Cerebellum (tissue), 4 donors: ENCODE measurements at places on chromosomes 13 and 19. TPM values are rescaled to one million over a fixed set of nuclear protein-coding genes. Genes with fewer than 3 reads are reported as not detected.

DNA sequence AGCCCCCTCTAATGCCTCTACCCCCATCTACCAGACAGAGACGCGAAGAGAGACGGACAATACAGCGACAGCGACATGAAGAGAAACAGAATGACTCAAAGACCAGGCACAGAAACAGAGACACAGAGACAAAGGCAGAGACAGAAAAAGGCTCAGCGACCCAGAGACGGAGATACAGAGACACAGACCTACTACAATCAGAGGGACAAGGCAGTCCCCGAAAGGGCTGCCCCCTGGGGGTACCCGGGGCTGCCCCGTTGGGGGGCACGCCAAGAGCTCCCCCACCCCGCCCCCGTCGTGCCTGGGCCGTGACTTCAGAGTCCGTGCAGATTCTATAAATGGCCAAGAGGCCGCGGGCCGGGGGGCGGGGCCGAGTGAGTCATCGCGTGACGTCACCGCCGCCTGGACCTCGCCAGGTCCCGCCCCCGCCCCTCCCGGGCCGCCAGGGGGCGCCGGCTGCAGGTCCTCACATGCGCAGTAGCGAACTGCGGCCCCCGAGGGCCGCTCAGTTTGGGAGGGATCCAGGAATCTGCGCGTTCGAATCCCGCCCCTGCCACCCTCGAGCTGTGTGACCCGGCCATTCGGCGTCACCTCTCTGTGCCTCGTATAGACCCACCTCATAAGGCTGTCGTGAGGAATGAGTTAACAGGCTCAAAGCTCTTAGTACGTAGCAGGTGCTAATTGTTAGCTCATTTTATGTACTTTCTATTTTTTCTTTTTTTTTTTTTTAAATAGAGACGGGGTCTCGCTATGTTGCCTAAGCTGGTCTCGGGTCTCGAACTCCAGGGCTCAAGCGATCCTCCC is 2.7 kb upstream of the CNN1 start:
- peak; percentile 96 for DNase-seq

DNA sequence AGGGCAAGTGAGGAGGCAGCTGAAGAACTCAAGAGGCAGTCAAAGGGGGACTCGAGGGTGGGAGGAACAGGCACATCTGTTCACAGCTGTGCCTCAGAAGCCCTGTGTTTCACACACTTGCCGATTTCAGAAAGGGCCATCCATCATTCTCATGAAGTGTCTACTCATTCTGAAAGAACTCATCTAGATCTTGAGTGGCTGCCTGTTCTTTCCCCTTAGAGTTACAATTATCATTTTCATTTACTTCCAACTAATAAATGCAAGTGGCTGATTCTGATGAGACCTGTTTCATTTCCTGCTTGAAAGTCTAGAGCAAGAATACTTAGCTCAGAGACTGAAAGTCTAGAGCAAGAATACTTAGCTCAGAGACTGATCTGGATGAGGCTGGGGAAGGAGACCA is 1145.1 kb downstream of the UQCRFS1 start:
- no peak for DNase-seq

- peak; percentile 11 for DNase-seq
Observed at GRCh38 chr13:77918391-77919245, at the start of gene EDNRB. Gene EDNRB (minus strand): TSS chr13:77918831. CDS start chr13:77918573, 258 bp downstream.

DNA sequence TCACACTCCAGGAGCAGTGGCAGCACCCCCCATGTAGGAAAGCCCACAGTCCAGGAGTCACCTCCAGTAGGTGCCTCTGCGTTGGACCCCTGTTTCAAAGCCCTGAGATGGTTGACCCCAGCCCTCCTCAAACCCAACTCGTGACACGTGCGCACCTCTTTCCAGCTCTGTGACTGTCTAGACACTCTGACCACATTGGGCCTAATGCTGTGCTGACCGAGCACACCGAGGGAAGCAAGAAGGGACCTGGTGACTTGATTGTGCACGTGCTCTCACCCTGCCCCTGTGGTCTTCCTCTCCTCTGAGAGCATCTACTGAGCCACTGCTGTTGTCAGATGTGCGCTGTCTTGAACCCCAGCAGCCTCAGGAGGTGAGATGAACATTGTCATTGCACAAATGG is 22.9 kb upstream of the SLC35E1 start:
- no peak for DNase-seq

GRCh38 chr13:22262001-22262885 is 591.4 kb downstream of the FGF9 start:
- DNase-seq: peak; percentile 28

GRCh38 chr13:47594833-47595232 is 406.2 kb downstream of the SUCLA2 start:
- no peak for DNase-seq

DNA sequence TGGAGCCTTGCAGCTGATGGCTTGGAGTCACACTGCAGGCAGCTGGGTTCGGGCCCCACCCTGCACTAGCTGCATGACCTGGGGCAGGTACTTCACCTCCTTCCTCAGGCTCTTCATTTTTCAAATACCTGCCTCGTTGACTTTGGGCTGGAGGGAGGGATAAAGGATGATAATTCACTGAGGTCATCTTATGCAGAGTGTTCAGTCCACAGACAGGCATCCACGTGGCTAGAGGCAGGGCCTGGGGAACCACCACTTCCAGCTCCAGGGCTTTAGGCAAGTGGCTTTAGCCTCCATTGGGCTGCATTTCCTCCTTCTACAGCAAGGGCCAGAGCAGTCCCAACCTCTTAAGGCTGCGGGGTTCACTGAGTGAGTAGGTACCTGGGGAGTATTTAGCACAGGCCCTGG is 84.8 kb downstream of the SIPA1L3 start:
- no peak for DNase-seq

- no peak for DNase-seq
Observed at GRCh38 chr13:40536443-40537113, 129.9 kb downstream of the FOXO1 start.

DNA sequence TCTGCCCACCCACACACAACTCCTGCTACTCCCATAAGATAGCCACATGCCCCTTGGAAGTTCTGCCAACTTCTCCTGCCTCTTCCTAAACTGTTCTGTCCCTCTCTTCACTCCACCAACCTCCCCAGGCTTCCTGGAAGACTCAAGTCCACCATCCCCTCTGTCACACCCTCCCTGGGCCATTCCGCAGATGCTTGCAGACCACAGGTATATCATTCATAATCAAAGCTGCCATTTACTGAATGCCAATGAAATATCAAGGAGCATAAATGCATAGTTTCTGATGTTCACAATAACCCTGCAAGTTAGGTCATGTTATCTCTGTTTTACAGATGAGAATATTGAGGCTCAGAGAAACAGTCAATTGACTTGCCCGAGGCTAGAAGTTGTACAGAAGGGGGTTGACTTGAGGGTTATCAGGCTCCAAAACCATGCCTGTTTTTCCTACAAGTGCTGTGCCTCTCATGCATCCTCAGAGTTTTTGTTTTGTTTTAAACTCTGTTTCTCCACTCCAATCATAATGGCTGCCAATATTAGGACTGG is 135.6 kb downstream of the SLC7A1 start:
- DNase-seq: no peak

GRCh38 chr13:26787961-26788360 is 27.4 kb upstream of the GPR12 start:
- DNase-seq: peak; percentile 53

GRCh38 chr13:106102786-106103185 is 432.7 kb downstream of the EFNB2 start:
- DNase-seq: no peak

GRCh38 chr19:49937750-49938381 is 8.6 kb upstream of the NUP62 start:
- DNase-seq: peak; percentile 83

DNA sequence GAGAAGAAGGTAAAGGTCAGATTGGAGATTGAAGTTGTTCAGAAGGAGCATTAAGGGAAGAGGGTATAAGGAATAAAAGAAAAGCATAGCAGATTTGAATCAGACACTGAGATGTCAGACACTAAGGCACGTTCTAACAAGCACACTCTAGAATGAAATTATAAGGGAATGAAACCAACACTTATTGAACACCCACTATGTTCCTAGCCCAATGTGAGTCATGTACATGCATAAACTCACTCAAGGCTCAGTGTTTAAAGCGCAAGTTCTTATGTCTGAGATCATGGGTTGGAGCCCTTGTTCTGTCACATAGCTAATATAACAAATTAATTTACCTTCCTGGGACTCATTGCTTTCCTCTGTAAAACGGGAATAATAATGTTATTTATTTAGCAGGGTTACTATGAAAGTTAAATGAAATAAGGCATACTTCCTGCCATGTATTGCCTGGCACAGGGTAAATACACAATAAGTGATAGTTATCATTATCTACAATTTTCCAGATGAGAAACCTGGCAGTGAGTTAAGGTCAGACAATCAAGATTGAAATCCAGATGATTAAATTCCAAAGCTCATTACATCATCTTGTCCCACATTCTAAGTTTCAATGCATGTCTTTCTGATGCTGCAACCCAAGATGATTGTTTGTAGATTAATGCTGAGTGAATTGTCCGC is 68.3 kb upstream of the DACH1 start:
- DNase-seq: no peak

GRCh38 chr13:44420376-44421220 is 47.0 kb downstream of the SERP2 start:
- no peak for DNase-seq

DNA sequence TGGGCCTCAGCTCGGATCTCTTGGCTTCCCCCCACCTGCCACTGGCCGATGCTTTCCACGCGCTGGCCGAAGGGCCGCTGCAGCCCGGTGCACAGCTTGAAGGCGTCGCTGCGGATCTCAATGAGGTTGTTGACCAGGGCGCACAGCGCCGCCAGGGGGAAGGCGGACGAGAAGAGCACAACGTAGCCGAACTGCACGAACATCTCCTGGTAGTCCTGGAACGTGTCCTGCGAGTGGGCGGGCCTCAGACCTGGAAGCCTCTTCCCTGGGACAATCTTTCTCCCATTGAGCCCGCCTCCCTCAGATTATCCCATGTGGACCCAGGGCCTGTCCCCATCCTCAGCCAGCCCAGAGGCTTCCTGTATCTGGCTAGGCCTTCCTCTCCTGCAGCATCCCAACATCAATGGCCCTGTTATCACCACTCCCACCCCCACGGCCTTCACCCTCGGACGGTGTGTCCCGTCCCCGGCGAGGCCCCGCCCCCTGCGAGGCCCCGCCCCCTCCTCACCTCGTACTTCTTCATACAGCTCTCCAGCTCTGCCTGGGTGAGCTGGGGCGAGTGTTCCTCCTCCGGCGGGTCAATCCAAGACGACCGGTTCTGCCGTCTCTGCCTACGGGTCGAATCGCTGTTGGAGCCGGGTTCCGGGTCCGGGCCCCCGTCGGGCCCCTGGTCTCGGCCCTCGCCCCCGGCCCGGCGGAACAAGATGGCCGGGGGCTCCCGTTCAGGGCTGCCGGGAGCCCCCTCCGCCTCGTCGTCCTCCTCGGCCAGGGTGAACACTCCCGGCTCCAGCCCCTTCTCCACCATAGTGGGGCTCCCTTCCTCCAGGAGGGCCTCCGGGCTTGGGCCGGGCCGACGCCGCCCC is 6.8 kb downstream of the ANO8 start:
- no peak for DNase-seq

GRCh38 chr13:57635541-57636085 is 4.1 kb downstream of the PCDH17 start:
- no peak for DNase-seq

DNA sequence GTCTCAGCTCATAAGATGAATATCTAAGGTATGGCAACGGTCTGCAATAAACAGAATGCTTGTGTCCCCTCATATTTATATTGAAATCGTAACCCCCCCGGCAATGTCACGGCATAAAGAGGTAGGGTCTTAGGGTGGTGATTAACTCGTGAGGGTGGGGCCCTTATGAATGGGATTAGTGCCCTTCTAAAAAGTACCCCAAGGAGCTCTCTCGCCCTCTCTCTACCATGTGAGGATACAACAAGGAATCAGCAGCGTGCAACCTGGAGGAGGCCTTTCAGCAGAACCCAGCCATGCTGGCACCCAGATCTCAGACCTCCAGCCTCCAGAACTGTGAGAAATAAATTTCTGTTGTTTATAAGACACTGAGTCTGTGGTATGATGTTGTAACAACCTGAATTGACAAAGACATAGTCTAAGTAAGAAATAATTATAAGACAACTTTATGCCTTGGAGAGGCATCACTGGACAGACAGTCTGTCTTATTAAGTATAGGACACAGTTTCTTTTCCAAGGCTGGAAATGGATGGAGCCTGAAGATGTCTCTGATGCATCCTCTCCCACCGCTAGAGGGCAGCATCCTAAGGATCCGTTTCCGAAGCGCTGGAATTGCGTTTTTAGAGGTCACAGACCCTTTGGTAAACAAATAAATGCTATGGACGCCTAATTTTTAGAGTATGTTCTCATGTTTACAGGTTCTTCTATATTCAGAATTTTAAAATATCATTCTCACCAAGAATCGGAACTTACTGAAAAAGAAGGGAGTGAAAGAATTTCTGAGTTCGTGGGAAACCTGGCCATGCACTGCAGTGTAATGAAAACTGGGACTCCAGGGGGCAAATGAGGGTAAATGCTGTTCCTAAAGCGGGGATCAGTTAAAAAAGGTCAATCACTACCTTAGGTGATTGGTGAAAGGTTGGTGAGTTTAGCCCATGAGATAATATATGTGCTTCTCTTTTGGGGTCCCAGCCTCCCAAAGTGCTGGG is 13.3 kb upstream of the LEUTX start:
- DNase-seq: no peak

- no peak for DNase-seq
Observed at GRCh38 chr13:25657157-25657556, 285.4 kb downstream of the ATP8A2 start.

DNA sequence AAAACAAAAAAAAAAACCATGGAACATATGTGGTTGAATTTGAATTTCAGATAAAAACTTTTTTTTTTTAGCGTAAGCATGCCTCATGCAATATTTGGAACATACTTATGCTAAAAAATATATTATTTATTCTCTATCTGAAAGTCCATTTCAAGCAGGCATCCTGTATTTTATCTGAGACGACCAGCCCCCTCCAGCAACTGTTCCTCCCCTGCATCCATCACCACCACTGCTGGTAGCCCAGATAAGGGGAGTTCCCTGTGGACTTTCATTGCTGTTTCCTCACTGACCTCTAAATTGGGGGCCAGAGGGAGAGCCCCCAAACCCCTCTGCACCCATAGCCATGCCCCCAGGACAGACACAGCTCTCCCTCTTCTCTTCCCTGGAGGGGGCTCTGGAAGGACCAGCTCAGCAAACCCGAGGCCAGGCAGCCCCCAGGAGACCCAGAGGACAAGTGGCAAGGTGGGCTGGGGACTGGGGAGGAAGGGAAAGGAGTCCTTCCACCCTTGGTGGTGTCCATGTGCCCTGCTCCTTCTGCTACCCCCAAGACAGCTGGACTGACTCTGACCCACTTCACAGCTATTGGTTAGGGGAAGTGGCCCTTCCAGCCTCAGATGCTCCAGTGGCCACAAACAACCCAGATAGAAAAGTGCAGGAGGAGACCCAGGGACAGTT is 6.6 kb upstream of the SIGLEC12 start:
- DNase-seq: no peak

- DNase-seq: no peak
Observed at GRCh38 chr19:51368366-51369282, at the start of gene CLDND2. Gene CLDND2 (minus strand): TSS chr19:51369003. CDS start chr19:51368577, 426 bp downstream.

The RPS19 gene
- 229 TPM for total RNA-seq

The TGFBR3L gene
- total RNA-seq: not detected

The ZNF649 gene
- total RNA-seq: 28.0 TPM

The C2CD4C gene
- 7.5 TPM for total RNA-seq

The ING1 gene
- total RNA-seq: 14.1 TPM

The KCNN4 gene
- total RNA-seq: 0.36 TPM

The NOP53 gene
- total RNA-seq: 30.8 TPM

The FUT2 gene
- total RNA-seq: 0.18 TPM

The ZNF724 gene
- 19.0 TPM for total RNA-seq

The PDX1 gene
- total RNA-seq: not detected
